T-helper 22 cell (primary cell): ENCODE measurements at places on chromosomes 16 and 17.

DNA sequence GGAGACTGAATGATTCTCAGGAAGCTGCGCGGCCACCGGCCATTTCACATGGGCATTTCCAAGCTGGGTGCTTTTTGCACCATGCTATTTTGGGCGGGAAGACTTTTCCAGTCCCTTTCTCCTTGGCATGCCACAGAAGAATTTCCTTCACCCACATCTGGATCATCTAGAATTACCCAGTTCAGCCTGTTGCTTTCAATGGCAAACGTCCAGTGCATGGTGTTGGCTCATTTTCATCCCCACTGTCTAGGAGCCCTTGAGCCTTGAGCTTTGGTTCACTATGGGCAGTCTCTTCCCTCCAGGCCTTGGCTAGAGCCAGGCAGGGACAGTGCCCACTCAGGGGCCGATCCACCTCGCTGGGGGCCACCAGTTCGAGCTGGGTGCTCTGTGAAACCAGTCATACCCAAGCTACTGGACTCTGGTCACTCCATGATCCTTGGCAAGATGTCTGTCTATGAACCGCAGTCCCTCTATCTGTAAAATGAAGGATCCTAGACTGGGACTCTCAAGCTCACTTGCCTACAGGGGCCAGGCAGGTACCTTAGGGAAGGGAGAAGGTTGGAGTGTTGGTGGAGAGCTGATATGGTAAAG, 71.1 kb downstream of the CYLD start:
- no peak for DNase-seq

GRCh38 chr17:66945147-66945835, 19.2 kb upstream of the CACNG4 start:
- DNase-seq: no peak

DNA sequence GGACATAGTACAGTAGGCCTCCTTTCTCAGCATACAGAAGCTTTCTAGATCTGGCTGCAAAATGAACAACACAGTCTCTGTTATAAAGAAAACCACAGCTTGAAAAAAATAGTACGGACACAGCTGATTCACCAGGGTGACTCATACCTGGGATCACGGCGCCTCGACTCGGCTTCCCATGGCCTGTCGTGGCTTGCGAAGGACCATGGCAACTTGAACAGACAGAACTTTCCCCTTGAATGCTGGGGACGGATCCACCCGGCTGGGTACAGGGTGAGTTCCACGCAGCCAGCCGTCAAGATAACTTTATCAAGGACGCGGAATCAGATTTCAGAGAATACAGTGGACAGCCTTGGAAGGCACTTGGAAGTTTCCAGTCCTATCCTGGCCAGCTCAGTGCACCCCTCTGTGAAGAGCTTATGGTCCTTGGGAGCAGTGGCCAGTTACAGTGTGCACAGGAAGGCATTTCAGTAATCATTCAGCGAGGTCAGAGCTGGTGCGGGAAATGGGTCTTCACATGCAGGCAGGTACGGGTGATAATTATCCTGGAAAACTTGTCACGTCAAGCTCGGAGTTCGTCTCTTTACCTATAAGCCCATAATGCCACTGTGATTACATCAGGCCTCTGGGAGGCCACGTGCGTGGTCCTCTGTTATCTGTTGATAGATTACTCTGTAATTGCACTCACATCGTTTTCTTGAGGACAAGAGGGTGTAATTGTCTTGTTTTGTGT, 57.9 kb upstream of the MAF start:
- no peak for DNase-seq

DNA sequence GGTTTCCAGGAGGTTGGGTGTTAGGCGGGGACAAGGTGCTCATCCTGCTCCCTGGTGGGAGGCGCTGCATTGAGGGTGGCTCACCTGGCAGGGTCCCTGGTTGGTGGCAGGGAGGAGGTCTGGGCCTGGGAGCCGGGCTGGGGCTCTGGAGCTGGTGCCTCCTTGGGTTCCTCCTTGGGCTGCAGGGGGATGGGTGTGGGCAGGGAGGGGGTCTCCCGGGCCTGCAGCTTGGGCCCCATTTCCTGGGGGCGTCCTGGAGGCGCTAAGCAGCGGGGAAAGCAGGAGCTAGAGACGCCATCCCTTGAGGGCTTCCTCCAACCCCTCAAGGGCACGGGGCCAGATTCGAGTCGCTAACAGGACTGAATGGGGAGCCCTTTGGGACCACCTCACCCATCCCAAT, 11.1 kb downstream of the CNGB1 start:
- DNase-seq: no peak

GRCh38 chr16:10896723-10897122, 19.7 kb downstream of the CIITA start:
- DNase-seq: no peak

- DNase-seq: no peak
Measured at GRCh38 chr17:29836643-29837042, 93.4 kb downstream of the SSH2 start.

DNA sequence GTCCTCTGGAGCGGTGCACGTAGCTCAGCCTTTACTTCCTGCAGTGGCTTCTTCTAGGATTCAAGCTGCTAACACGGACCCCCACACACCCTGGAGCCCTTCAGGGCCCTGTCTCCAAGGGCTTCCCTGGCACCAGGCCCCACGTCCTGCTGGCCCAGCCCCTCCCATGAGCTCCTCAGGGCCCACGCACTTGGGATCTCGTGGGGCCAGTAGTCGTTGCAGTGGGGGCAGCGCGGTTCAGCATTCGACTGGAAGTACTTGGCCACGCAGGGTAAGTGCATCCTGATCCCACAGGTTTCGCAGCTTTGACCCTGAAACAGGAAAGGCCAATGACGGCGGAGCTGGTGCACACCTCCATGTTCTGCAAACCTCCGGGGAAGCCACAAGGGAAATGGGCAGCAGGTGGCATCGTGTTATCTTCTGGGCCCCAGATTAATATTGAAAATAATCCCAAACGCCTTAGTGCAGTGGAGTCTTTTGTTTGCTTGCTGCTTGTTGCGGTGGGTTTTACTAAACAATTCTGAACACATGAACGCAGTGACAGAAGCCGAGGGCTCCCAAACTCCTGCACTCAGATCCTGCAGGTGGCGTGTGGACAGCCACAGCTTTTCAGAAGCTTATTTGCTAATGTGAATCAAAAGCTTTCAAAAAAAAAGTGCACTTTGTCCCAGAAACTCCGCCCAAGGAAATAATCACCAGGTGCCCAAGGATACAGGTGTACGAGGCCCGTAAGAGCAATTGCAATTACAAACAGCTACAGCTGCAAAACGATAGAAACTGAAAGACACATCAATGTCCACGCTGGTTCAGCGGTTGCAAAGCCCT, 22.4 kb downstream of the KDM8 start:
- no peak for DNase-seq

DNA sequence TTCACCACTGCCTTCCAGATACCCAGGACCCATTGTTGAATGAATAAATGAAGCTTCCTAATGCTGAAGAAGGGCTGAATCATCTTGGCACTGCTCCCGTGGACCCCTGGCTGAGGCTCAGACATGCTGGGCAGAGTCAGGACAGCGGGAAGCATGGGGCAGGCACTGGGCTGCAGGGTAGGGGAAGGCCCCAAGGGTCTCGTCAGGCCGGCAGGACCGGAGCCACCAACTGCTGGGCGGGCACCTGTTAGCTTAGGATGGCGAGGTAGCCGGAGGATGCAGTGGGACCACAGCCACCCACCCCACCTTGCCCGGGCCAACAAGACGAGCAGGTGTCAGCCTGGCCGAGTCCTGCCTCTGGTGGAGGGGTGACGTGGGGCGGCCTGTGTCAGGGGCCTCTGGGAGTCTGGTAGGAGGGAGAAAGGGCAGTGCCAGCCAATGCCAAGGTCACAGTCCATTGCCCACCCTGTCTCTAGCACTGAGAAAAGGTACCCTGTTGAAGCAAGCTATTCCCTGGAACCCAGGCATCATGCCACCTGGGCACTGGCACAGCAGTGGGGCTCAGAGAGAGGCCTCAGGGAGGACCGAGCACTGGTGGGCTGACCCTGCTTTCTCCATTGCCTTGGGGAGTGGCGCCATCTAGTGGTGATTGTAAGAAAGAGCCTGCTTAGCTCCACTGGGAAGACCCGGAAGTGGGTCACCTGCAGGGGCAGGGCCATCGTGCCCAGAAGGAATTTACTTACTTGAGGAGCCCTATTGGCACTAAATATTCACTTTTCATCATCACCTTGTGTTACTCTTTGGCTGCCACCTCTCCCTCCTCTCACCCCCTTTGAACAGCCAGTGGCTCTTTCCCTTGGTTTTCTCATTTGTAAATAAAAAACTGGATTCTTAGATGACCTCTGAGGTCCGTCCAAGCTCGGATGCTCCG, 3.0 kb upstream of the DLX3 start:
- peak; percentile 63 for DNase-seq

- no peak for DNase-seq
Measured at GRCh38 chr17:266219-266618, 84.8 kb upstream of the DOC2B start.

DNA sequence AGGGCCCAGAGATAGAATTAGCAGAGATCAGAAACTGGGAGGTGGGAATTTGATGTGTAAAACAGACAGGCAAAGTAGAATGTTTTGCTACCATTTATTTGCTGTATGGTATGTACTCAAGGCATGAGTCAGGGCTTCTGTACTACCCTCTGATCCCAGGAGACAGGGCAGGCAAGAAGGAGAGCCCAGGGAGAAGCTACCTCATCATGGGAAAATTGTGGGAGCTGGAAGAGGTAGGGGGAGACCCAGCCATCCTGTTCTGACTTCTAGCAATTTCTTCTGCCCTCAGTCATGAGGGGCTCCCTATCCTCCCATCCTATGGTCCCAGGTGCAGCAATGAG, 1.7 kb upstream of the PIGS start:
- no peak for DNase-seq

DNA sequence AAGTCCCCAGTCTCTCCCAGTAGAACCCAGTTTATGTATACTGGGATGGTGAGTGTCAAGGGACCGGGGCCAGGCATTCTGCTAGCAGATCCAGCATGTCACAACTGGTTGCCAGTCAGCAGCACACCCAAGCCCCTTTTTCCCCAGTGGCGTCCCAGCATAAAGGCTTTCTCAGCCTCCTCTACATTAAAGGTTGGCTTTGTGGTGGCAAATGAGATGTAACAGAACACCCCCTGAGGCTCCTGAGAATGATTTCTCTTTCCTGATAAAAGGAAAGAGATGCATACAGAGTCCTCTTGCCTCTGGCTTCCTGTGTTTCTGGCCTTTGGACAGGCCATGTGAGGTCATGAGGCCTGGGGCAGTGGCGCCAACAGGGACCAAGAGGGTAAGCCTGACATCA, 27.9 kb downstream of the IRX6 start:
- DNase-seq: no peak

- no peak for DNase-seq
Measured at GRCh38 chr16:25093208-25094061, 18.1 kb upstream of the LCMT1 start.

DNA sequence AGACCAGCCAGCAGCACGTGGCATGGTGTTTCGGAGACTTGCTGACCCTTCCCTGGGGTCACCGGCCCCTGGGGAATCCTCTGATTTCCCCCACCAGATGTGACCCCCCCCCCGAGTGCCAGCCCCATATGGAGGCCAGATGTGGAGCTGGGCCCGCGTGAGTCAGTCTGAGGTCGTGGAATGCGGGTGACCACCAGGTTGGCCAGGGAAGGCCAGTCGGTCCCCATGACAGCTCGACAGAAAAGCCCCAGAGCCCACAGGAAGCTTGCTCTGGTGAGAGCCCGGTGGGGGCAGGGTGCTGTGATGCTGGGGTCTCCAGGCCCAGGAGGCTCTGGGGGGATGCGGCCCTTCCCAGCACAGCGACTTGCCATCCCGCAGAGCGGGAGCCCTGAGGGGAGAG, 209.0 kb downstream of the NTN1 start:
- no peak for DNase-seq

DNA sequence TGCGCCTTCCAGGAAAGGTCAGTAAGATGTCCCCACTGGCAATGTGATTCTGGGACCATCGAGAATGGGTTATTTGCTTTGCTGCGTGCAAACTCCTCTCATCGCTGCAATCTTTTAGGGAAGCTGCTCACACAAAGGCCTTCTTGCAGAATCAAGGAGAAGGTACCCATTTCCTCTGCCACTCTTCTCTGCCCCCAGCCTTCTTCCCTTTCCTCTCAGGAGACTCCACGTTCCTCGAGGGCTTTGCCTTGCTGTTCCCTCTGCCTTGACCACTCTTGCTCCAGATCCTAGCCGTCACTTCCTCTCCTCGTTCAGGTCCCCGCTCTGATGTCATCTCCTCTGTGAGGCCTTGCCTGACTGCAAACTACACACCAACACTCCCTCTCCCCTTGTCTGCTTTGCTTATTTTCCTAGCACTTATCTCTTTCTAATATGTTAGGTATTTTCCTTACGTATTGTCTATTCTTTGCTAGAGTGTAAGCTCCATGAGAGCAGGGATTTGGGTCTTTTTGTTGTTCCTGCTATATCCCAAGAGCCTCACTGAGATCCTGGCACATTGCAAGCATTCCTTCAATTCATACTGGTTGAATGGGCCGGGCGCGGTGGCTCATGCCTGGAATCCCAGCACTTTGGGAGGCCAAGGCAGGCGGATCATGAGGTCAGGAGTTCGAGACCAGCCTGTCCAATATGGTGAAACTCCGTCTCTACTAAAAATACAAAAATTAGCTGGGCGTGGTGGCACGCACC, 5.3 kb upstream of the CRK start:
- no peak for DNase-seq

DNA sequence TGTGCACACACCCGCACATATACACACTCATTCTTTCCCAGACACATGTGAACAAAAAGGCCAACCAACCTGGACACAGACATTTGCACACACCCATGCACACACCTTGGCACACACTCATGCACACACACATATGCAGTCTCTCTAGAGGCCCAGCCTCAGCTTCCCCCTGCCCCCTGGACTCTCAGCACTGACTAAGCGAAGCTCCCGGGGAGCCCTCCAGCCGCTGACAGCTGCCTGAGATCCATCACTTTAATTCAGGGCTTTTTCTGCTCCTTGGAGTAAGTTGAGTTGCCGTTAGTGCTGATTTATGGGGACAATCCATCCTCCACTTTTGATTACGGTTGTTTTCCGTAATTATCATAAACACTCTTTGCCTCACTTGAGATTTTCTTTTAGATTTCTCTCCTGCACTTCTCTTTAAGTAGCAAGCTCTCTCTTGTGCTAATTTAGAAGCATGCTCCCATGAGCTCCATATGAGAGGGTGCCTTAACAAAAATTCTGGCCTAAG, 158.6 kb upstream of the CDC42EP4 start:
- no peak for DNase-seq

DNA sequence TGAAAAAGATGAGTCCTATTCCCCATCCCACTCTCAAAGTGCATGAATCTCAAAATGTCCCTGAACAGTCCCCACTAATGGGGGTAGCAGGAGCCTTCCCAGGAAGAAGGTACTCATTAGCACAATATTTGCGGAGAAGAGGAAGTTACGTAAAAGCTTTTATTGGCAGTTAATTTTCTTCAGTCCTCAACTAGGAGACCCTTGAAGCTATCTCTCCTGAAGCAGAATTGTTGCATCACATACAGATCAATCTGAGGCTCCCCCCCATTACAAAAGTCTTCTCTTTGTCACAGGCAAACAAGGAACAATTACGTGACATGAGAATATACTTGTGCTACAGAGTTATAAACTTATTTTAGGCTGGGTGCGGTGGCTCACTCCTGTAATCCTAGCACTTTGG, 14.2 kb downstream of the SLFN12L start:
- DNase-seq: no peak

GRCh38 chr17:13337864-13338371, 263.8 kb downstream of the HS3ST3A1 start:
- DNase-seq: no peak
